ENCODE measurements at places on chromosomes 5 and 9.

- no peak for DNase-seq
Measured at GRCh38 chr9:90969021-90969675, 167.5 kb downstream of the SYK start.

GRCh38 chr5:127311781-127312525, 21.4 kb downstream of the MEGF10 start:
- no peak for DNase-seq

GRCh38 chr9:37905131-37905505, 1.2 kb upstream of the SLC25A51 start:
- no peak for DNase-seq

DNA sequence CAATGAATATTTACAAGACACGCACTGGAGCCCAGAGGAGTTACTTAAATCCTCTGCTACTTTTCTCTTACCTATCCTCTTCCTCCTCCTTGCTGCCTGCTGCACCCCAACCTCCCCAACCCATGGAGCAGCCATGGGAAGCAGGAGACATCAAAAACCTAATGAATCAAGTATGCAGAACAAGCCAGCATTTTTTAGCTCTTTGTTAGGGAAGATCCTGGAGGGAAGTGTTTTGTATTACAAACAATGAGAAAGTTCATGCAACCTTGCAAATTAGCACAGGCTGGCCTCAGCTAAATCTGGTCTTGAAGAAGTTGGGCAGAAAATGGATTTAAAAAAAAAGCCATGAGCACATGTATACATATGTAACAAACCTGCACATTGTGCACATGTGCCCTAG, 498.8 kb downstream of the KIF4B start:
- DNase-seq = no peak

DNA sequence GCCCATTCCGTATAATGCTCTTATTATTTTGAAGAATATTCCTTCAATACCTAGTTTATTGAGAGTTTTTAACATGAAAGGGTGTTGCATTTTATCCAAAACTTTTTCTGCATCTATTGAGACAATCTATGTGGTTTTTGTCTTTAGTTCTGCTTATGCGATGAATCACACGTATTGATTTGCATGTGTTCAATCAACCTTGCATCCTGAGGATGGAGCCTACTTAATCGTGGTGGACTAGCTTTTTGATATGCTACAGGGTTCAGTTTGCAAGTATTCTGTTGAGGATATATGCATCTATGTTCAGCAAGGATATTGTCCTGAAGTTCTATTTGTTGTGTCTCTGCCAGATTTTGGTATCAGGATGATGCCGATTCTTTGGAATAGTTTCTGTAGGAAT, 1070.3 kb upstream of the CDH18 start:
- DNase-seq = no peak

DNA sequence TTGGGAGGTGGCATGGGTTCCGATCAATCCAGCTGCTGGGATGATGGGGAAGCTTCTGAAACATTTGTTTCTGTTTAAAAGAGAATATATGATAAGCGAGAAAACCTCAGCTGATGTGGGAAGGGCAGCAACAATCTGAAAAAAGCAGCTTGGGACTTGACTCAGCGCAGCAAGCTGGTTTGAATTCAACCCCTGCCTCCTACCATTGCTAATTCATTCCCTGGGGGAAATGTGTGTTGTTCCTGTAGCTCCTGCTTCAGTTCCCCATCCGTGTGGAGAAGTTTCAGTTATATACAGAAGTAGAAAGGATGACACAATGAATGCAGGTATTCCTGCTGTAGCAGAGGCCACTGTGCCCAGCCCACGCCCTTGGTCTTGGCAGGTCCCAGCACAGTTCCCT, 145.1 kb downstream of the NXNL2 start:
- DNase-seq = no peak

- no peak for DNase-seq
Measured at GRCh38 chr9:73775757-73776156, 624.1 kb downstream of the ANXA1 start.

GRCh38 chr9:8401961-8402705, 602.6 kb upstream of the DMAC1 start:
- DNase-seq = no peak

DNA sequence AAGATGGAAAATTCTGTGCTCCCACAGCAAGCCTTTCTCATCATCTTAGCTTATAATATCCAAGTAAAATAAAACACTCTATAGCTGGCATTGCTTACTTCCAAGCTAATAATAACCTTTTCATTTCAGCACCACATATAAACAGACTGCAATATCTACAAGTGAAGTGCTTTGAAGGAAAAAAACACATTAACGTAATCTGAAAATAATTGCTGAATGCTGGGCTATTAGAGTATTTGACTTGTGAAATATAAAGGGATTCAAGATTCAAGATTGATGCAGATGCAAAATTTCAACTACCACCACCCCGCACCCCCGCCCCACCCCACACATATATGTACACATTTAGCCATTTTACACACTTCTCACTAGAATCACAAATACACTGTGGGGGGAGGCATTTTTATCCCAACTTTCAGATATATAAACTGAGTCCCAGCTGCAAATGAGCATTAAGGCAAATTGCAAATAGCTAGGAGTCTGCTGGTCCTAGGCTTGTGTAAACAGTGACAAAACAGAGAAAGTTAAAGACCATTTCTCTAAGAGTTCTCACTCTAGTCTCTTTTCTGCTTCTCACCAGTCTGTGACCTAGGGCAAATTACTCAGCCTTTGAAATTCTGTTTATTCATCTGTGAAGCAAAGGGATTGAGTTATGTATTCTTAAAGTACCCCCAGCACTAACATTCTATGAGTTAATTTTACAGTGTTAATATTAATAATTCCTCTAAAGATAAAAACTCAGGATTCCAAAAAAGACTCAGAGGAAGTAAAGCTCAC, 489.4 kb downstream of the PRELID2 start:
- DNase-seq = no peak

- DNase-seq = peak; percentile 89
Measured at GRCh38 chr9:129460323-129461261, 160.3 kb downstream of the C9orf50 start.

DNA sequence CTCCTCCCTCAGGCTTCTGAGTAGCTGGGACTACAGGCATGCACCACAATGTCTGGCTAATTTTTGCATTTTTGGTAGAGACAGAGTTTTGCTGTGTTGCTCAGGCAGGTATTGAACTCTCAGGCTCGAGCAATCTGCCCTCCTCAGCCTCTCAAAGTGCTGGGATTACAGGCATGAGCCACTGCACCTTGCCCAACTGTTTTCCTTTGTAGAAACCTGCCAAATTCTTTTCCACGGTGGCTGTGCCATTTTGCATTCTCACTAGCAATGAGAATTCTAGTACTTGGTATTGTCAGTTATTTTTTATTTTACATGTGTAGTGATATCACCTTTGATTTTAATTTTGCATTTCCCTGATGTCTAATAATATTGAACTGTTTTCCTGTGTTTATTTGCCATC, 7.8 kb downstream of the RMI1 start:
- no peak for DNase-seq

- DNase-seq = no peak
Measured at GRCh38 chr5:68046445-68046844, 169.1 kb upstream of the PIK3R1 start.

DNA sequence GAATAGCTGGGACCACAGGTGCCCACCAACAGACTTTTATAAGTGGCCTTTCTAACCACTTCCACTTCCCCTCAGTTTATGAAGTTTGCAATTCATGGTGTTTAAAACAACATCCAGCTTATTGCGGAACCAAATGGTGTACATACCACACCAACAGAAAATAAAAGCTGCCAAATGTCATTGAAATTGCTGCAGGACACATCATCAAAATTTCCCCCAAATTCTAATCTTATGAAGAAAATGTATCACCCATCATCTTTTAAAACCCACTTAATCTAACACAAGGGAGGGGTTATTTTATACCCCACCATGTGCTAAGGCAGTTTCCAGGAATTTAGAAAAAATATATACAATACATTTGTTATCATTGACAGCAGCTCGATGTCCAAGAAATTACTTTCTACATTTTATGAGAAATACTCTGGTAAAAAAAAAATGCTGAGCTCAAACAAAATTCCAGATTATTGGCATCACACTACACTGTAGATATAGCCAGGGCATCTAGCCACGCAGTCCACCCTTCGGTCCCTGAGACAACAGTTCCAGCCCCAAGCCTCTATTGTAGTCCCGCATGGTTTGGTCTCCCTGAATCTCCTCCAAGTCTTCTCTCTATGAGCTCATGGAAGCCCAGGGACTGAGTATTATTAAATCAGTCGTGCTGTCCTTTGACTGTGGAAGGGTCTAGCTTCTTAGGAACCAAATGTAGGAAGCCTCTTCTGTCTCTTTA, 372.8 kb upstream of the SLC30A5 start:
- DNase-seq = no peak

GRCh38 chr9:281741-282645, 67.3 kb downstream of the DOCK8 start:
- DNase-seq = no peak

GRCh38 chr5:11525020-11525419, 379.2 kb downstream of the CTNND2 start:
- no peak for DNase-seq

DNA sequence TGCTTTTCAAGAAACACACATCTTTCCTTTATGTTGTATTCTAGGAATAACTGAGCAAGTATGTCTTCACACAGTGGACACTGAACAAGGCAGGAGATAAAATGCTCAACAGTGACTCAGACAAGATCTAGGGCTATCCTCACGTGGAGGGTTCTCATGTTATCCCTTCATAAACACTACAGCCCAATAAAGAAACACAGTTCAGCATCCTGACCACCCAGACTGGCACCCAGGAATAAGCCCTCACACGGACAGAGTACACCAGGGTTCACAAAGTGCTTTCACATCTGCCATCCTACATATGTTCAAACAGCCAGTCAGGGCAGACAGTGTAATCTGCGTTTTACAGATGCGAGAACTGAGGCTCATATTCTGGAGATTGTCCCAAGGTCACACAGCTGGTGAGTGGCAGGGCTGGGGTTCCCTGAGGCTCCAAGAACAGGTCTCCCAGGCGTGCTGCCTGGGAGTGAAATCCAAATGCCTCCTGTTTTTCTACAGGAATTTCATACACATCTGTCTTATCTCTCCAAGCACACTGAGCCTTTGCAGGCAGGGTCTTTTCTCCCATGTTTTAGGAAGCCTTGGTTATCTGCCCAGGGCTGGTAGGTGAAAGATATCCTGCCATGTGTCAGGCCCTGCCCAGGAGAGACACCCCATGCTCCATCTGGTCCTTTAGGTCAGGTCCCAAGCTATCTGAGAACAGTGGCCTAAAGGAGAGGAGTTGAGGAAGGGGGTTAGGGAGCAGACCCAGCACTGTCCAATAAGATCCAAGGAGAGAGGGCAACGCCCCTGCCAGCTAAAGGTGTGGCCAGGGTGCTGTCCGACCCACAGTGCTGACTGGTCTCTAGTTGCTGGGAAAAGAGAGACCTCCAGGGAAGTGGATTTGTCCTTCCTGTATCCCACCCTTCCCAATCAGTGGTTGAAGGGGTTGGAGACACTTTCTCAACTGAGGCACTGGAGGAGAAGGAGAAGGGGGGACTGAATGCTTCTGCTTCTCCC, 47.9 kb upstream of the XPA start:
- DNase-seq = no peak

- DNase-seq = no peak
Measured at GRCh38 chr9:96027251-96028131, 152.0 kb downstream of the ERCC6L2 start.

- no peak for DNase-seq
Measured at GRCh38 chr5:95621839-95622629, 2.1 kb downstream of the GPR150 start.

- peak; percentile 47 for DNase-seq
Measured at GRCh38 chr9:4678679-4679267, 596 bp upstream of the CDC37L1 start.

DNA sequence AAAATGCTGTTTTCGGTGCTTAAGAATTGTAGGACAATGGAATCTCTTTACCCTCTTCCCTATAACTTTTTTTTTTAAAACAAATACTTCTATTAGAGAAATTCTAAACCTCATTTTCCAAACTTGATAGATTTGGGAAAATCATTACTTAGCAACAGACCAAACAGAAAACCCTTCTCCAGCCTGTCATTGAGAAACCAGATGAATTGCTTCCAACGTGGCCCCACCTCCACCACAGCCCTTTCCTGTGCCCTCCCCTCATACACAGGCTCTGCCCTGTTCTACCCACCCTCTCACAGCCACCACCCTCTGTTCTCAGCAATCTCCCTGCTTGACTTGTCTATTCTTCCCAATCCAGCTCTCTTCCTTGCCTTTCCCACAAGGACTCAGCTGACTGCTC, 221.2 kb downstream of the DMRT2 start:
- no peak for DNase-seq

DNA sequence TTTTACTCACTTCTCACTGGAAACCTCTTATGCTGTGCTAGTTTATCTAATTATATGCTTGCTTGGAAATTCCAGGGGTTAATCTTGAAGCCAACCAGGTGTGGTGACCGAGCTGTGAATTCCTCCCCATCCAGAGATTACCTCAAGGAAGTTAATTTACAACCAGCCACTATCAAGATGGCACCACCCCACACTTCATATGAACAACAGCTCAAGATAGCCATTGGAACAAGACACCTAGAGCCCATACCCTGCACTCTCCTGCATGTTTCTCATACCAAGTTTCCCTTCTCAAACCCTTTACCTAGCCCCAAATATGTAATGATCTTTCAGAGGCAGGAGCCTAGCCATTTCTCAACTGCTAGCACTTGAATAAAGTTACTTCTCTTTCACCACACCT, 2156.9 kb upstream of the C9orf72 start:
- no peak for DNase-seq

- no peak for DNase-seq
Measured at GRCh38 chr9:108427751-108428150, 428.0 kb downstream of the ACTL7B start.

GRCh38 chr9:107284636-107285035, 1.6 kb downstream of the RAD23B start:
- no peak for DNase-seq

DNA sequence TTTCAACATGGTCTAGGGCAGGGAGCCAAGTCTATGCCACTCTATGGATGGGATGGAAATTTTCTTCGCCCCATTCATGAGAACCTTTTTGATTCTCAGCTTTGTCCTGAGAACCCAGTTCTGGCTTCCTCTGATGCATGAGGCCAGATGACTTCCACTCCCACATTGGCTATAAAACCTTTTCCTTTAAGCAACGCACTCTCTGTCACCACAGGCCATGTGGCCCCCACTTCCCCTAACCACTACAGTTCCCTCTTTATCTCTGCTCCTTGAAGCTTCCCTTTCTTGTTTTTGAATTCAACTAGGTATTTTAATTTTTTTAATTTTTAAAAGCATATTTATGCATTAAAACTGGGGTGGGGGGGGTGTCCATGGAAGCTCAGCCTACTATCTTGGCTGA, 401.3 kb downstream of the ENC1 start:
- peak; percentile 81 for DNase-seq

DNA sequence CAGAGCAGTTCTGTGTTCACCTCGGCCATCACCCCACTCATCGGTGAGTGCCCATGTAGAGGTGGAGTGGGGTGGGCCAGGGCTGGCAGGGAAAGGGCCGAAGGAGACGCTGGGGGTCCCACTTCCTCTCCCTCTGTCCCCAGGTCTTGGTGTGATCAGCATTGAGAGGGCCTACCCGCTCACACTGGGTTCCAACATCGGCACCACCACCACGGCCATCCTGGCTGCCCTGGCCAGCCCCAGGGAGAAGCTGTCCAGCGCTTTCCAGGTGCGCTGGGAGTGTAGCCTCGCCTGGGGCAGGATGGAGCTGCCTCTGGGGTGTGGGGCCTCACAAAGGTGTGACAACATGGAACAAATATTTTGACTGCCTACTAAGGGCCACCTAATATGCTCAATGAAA, 3.7 kb downstream of the PFN3 start:
- no peak for DNase-seq

Data from AML-193 (cell line).